ENCODE measurements at places on chromosomes 6 and 20.
A peak's percentile ranks its signal among the peaks of the same experiment; 100 is the strongest.

DNA sequence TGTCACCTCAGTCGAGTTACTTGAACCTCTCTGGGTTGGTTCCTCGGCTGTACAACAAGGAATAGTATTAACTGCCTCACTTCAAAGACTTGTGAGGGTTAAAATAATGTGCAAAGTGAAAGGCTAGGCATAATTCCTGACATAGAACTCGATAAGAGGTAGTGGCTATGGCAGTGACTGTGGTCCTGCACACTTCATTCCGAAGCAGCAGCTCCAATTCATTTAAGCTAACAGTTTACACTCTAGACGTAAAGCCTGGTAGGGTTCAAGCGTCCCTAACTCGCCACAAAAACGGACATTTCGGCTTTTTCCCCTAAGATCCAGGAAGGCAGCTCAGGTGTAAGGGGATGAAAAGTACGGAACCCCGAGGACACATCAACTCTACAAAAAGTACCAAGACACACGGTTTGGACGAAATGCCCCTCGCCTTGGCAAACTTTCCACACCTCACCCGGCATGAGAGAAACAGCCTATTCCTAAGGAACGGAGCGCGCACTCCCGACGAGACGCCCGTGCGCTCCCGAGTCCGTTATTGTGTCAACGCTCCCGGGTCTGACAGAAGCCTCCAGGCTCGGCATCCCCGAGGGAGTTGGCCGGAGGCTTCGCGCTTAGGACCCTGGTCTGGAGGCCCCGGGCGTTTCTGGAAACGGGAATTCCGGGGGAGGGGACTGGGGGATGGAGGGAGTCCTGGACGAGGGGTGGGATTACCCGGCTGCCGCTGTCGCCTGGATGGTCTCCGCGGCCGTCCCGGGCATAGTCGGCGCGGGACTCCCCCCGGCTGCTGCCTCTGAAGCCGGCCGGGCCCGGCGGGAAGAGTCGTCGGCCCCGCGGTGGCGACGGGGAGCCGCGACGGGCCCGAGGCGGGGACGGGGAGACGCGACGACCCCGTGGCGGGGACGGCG is 937 bp downstream of the ZNF318 start:
- peak; percentile 8 for DNase-seq

GRCh38 chr6:24214984-24215383 is 89.0 kb downstream of the NRSN1 start:
- no peak for DNase-seq

DNA sequence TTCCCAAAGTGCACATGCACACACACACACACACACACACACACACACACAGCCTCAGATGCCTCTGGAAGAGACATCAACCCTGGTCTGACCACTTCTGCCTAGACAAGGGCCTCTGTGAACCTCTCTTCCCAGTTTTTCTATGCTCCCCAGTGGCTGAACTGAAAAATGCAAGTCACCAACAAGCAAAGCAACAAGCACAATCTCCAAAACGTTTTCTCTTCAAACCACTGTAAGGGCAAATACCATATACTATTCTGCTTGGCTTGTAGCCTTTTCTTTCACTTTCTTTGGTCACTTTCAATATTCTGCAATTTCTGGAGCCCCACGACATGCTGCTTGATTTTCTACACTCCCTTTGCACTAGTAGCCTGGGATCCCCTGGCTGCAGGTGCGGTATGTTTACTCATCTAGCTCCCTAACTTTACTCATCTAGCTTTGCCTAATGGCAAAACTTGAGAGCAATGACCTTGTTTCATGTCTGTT is 121.4 kb upstream of the DST start:
- DNase-seq: no peak

- DNase-seq: no peak
Observed at GRCh38 chr6:135018941-135019340, 35.7 kb downstream of the HBS1L start.

DNA sequence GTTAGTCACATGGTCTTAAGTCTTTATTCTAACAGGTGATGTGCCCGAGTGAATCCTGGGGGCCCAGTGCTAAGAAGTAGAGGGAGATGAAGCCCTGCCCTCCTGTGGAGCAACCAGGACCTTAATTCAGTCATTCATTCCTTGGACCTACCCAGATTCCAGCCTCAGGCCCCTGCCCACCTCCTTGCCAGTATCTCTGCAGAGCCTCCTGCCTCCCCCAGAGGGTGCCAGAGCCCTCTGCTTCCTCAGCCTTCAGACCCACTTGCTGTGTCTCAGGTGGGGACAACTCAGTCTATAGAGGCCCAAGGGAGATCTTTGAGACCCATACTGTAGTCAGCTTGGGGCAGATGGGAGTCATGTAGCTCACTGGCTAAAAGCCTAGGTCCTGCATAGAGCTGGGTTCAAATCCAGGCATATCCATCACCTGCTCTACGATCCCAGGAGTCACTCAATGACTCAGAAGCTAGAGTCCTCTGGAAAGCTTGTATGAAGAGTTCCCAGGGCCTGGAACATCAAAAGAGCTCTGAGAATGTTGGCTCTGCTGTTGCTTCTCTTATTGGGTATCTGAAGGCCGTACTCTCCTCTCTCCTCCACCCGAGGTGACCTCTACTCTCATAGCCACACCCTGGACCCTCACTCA is 3.9 kb upstream of the SIGLEC1 start:
- DNase-seq: peak; percentile 26

- no peak for DNase-seq
Observed at GRCh38 chr6:170461556-170462365, 91.3 kb downstream of the PSMB1 start.

All from hypothalamus (tissue), 51 donors.